Cardiac fibroblast (primary cell): ENCODE measurements at places on chromosomes 13 and 19.

- DNase-seq, result no peak
Measured at GRCh38 chr19:10532457-10532856, 11.2 kb upstream of the ATG4D start.

DNA sequence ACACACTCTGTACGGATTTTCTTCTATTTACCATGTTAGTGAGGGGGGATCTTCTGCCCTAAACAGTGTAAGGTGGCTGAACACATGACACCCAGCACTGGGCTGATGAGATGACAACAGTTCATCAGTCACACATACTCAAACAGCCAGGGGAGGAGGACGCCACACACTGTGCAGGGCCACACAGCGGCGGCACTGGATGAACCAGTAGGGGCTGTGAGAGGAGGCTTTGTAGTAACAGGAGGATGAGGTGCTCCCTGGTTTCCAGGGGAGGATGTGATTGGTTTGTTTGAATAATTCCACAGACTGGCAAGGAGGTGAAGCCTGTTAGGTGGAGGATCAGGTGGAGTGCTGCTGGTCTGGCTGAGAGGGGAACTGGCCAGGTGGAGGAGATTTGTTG, 16.3 kb upstream of the GTF3A start:
- no peak for DNase-seq

DNA sequence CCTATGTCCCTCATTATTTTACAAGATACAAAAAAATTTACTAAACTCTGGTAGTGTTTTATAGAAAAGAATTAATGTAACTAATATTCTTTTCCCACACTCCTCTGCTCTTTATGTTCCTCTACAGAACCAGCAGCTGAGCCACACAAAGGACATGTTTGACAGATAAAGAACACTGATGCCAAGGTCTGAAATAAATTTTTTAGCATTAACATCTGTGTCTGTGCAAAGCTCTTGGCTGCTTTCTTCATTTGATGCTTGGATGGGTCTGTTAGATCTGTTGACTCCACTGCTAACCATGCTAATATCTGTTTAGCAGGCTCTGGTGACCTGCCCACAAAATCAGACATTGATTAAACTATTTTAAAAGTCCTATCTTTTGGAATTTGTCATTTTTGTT, 2363.8 kb downstream of the PCDH9 start:
- DNase-seq, result no peak

- no peak for DNase-seq
Measured at GRCh38 chr13:25943081-25943480, 108.7 kb downstream of the SHISA2 start.

- DNase-seq, result peak; percentile 51
Measured at GRCh38 chr19:6047741-6048251, 62.5 kb downstream of the RFX2 start.

- DNase-seq, result no peak
Measured at GRCh38 chr19:6772866-6773322, 386 bp downstream of the VAV1 start.

GRCh38 chr19:6048348-6048747, 62.0 kb downstream of the RFX2 start:
- no peak for DNase-seq

DNA sequence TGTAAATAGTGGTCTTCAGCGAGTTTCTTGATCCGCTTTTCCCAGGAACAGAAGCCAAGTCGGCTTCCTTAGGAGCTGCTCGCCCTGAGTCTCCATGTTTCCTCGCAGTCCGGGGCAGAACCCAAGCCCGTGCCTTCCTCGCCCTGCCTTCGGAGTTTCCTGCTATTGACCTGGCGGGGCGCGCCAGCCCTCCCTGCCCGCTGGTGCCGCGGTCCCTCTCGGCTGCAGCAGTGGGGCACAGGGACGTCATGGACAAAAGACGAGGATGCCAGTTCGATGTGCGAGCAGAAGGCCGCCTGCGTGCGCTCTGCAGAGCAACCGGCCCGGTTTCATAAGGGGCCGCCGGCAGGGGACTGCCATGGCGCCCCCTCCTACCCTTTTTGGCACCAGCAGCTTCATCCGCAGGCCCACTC, 156.6 kb downstream of the TM9SF2 start:
- DNase-seq, result peak; percentile 31

DNA sequence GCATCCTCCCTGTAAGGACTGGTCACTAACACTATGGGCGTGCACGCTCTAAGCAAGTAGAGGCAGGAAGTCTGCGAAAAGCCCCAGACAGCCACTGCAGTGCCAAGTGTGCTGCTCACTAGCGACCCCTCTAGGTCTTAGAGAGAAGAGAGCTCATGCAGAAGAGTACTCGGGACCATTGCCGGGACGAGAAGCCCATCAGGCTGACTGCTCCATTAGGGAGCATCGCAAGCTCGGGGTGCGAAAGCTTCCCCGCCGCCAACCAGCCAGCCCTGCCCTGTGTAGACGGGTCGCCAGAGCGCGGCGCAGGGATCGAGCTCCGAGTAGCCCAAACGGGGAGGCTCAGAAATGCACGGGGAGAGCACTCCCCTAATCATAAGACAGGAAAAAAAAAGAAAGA, 16.6 kb downstream of the POU4F1 start:
- DNase-seq, result no peak

- DNase-seq, result no peak
Measured at GRCh38 chr19:9040131-9040530, 29.9 kb upstream of the MUC16 start.

GRCh38 chr13:64083811-64084210, 2668.2 kb upstream of the PCDH20 start:
- DNase-seq, result no peak

GRCh38 chr19:47376589-47377144, 27.6 kb downstream of the DHX34 start:
- DNase-seq, result no peak

GRCh38 chr19:34317311-34317927, 47.6 kb upstream of the GPI start:
- DNase-seq, result peak; percentile 49

- no peak for DNase-seq
Measured at GRCh38 chr13:101415358-101416174, 742 bp downstream of the NALCN start.

- DNase-seq, result no peak
Measured at GRCh38 chr19:15511671-15512424, 3.5 kb downstream of the CYP4F22 start.

- no peak for DNase-seq
Measured at GRCh38 chr13:95568131-95568530, 15.6 kb downstream of the CLDN10 start.

GRCh38 chr13:22055259-22055658, 384.4 kb downstream of the FGF9 start:
- DNase-seq, result no peak

- DNase-seq, result no peak
Measured at GRCh38 chr13:37039896-37040295, 19.6 kb downstream of the SUPT20H start.

DNA sequence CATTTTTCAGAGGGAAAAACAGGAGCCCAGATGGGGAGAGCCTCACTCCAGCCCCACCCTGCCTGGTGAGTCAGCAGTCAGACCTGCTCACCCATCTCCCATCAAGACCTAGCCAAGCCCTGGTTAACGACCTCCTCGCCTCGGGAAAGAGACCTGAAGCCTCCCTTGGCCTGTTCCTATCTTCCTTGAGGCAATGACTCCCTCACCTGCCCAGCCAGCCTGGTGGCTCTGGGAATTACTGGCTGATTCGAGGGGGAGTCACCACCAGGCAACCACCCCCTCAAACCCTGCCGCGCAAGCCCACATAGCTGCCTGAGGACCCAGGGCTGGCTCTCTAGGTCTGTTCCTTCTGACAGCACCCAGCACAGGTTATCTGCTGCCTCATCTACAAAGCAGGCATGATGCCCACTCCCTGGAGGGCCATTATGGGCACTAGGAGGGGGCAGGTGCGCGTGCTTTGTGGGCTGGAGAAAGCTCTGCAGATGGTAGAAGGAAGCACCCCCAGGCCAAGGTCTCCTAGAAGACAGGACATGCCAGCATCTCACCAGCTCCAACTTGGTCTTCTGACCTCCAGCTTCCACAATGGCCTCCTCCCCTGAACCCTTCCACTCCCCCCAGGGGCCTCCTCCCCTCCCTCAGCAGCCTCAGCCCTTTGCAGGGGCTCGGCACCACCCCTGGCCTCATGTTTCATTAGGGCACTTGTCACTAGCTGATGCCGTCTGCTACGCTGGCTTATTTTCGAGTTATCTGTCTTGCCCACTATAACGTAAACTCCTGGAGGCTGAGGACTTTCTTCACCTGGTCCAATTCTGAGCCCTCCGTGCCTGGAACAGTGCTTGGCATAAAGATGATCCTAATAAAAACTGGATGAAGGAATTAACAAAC, 10.4 kb downstream of the DEDD2 start:
- DNase-seq, result peak; percentile 52

- no peak for DNase-seq
Measured at GRCh38 chr19:12656899-12657571, 9.5 kb downstream of the MAN2B1 start.

GRCh38 chr13:75250526-75251178, 231.3 kb downstream of the TBC1D4 start:
- DNase-seq, result peak; percentile 69

- DNase-seq, result peak; percentile 4
Measured at GRCh38 chr13:33787051-33787591, 30.8 kb upstream of the RFC3 start.

GRCh38 chr13:47136504-47136941, 239.7 kb upstream of the HTR2A start:
- no peak for DNase-seq

DNA sequence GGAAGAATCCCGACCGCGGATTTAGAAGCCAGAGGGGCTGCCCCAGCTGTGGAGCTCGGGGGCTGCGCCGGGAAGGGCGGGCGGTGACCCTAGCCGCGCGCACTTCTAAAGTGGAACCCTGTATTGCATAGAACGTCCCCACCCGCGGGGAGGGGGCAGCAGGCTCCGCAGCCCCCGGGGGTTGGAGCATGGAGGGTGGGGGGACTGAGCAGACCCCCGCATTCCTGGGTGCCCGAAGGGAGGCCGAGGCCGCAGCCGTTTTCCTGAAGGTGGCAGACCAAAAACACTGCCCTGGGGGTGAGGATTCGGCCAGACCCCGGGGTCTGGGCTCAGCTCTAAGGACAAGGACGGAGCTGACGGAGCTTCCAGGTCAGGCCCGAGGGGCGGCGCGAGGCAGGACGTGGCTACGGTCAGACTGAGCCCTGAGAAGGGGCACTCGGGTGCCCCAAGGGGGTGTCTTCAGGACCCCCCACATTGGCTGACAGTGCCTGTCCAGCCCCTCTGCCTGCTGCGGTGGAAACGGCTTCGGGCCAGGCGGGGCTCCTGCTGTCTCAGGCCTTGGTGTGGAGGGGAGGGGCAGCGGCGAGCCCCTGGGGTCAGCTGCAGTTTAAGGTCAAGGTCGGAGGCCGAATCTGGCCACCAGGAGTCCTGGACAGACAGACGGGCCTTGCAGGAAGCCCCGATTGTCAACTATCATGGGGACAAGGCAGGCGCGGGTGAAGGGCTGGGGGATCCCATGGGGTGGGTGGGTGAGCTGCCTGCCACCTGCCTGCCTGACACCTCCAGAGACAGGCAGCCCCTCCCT, 12.6 kb downstream of the MKNK2 start:
- DNase-seq, result no peak

DNA sequence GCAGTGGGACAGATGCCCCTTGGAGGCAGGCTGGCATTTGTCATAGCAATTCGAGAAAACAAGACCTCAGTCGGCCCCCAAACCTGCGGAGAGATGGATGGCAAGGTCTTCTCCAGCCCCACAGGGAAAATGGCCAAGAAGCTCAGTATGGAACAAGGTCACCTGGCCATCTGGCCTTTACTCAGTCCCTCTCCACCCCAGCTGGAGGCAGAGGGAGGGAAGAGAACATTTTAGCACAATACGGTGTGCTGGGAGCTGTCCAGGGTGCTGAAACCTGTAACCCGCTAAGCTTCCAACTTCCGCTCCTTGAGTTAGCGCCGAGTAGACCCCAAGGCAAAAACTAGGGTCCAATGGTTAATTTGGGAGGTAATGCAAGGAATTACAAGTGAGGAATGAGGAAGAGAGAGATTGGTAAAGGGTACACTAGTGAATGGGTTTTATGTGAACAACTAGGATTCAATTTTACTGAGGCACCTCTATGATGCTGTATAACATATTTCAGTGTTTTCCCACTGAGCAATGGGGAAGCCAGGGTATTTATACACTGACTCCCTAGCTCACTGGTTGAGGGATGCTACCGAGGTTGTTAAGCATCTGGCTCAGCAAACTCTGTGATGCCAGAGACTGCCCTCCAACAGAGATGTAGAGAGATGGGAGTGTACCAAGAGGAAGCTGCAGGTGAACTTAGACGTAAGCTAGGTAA, 64.3 kb downstream of the CACNA1A start:
- DNase-seq, result peak; percentile 42

GRCh38 chr13:51067706-51068105, 43.4 kb downstream of the C13orf42 start:
- DNase-seq, result peak; percentile 3

- no peak for DNase-seq
Measured at GRCh38 chr19:16878181-16878965, 10.4 kb upstream of the F2RL3 start.

- DNase-seq, result peak; percentile 85
Measured at GRCh38 chr13:37109051-37109678, 3.7 kb upstream of the CSNK1A1L start.

DNA sequence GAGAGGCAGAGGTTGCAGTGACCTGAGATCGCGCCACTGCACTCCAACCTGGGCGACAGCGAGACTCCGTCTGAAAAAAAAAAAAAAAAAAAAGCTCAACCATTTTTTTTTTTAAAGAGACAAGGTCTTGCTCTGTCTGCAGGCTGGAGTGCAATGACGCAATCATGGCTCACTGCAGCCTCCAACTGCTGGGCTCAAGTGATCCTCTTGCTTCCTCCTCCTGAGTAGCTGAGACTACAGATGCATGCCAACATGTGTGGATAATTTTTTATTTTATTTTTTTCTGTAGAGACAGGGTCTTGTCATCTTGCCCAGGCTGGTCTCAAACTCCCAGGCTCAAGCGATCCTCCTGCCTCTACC, 10.3 kb downstream of the EHD2 start:
- DNase-seq, result peak; percentile 93

DNA sequence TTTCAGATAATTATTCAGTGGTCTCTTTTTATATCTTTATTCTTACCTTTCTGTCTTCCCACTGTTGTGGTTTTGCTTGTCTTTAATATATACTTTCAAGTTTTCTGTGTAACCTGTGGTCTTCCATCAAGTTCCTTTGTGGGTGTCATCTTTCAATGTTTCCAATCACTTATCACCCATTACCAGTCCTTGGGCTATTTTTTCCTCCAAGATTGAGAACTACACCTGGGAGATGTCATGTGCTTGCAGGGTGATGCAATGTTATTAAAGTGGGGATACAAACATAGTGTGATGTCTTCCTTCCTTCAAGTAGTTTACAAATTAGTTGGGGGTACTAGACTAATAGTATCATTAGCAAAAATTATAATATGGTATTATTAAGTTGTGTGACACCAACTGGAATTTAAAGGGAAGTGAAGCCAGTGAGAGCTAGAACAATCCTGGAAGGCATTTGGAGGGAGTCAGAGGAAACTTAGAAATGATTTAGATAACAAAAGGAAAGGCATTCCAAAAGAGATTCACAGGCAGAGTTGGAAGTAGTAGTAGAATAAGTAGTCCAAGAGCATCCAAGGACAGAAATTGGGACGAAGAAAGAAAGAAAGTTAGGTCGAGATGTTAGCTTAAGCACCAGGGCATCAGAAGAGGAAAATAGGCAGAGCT, 3.4 kb downstream of the FNDC3A start:
- DNase-seq, result peak; percentile 37

- DNase-seq, result no peak
Measured at GRCh38 chr19:35558400-35559280, 4.8 kb downstream of the ATP4A start.
